ENCODE measurements at places on chromosomes 2 and 18. TPM values are rescaled to one million over a fixed set of nuclear protein-coding genes. Genes with fewer than 3 reads are reported as not detected.

- no peak for DNase-seq
Observed at GRCh38 chr2:179234658-179235240, 29.9 kb downstream of the SESTD1 start.

DNA sequence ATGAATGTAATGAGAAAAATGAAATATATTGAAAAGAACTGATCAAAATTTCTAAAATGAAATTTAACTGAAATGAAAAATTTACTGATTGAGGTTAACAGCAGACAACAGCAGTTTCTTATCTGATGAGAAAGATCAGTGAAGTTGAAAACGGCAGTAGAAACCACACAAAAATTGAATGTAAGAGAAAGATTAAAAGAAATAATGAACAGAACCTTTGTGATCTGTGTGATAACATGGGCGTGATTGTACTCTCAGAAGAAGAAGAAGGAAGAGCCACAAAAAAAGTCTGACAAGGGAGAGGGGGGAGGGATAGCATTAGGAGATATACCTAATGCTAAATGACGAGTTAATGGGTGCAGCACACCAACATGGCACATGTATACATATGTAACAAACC is 45.2 kb downstream of the FAM117B start:
- DNase-seq: no peak

The BCL2 gene
- 4.2 TPM for total RNA-seq

GRCh38 chr2:197097578-197098366 is 171.3 kb upstream of the PGAP1 start:
- peak; percentile 96 for DNase-seq

DNA sequence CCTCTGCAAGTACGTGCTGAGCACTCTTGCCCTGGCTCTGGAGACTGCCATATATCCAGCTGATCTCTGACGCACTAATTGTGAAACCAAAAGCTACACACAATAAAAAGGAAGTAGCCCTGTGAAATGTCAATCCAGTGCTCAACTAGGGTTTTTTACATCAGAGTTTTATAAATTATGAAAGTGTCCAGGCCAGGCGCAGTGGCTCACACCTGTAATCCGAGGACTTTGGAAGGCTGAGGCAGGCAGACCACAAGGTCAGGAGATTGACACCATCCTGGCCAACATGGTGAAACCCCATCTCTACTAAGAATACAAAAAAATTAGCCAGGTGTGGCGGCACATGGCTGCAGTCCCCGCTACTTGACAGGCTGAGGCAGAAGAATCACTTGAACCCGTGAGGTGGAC is 24.5 kb upstream of the PEX13 start:
- DNase-seq: no peak

GRCh38 chr2:2646433-2647051 is 315.5 kb upstream of the MYT1L start:
- no peak for DNase-seq

The GCG gene
- not detected for total RNA-seq

DNA sequence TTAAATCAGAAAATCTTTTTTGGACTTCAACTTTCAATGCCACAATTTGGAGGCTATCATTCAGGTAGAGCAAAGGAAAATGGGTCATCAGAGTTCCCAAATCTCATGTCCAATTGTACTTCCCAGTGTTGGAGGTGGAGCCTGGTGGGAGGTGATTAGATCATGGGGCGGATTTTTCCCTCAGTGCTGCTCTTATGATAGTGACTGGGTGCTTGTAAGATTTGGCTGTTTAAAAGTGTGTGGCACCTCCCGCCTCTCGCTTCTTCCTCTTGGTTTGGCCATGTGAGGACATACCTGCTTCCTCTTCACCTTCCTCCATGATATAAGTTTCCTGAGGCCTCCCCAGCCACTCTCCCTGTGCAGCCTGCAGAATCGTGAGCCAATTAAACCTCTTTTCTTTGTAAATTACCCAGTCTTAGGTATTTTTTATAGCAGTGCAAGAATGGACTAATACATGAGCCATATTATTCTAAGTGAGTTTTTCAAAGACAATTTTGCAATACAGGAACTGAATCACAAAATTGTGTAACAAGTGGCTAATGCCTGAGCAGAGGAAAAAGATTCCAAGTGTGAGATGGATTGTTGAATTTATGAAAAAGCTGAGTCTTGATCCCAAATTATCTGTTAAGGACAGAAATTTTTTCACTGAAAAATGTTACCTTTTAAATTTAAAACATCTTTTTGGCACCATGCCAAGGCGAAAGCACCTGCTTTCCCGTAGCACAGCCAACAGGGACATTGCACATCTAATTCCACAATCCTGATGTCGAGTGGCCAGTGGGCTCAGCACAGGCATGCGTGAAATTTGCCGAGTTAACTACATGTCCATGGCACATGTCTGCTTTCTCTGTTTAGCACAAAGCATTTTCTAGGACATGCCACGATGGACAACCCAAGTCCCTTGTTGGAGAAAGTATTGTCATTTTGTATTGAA is 150.9 kb downstream of the COL6A3 start:
- DNase-seq: peak; percentile 94

- no peak for DNase-seq
Observed at GRCh38 chr2:168939918-168940317, 38.8 kb downstream of the G6PC2 start.

DNA sequence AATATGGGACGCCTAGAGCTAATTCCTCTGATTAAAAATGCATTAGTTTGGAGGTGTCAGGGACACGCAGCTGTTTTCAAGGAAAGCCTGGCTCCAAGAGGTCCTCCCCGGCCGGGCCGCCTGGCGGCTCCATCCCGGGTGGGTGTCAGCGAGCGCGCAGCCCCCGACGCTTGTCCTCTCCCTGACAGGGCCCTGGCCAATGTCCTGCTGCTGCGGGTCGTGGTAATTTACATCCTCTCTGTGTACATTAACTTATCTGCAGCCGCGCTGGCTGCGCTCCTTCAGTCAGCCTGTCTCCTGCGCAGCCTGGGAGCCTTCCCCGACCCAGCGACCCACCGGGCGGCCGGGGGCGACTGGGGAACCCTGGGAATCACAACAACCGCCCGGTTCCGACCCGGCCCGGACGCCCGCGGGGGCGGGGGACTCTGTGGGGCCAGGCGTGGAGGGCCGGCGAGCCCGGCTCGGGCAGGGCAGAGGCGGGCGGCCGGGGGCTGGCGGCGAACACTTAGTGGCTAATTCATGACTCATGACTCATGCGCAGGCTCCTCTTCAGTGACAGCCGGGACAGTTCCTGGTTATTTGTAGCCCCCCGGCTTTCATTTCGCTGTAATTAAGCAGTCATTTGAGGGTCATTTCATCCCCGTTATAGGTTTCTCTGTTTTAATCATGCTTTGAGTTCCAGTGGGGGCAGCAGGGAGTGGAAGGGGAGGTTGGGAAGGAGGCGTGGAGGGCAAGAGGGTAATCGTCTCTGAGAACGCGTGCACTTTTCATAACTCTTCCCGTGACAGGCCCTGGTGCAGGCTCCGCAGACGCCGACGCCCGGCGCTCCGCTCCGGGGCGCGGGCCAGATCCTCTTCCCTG is 141.9 kb upstream of the CTAGE1 start:
- DNase-seq: peak; percentile 89

GRCh38 chr18:30455741-30456140 is 586.8 kb downstream of the DSC3 start:
- no peak for DNase-seq

DNA sequence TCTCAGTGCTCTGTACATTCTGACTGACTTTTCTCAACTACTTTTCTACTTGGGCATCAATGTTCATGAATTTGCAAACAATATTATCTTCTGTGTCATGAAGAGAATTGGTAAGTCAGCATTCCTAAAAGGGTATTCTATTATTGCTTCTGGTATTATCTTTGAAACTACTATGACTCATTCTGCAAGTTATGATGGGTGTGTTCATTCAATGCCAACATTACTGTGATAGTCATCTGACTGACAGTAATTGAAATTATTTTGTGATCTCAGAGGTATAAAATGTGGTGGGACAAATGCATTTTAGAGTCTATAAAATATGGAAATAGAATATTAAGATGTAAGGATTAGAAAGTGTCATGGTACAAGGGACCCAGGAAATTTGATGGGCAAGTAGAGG is 736.0 kb upstream of the CELF4 start:
- no peak for DNase-seq

DNA sequence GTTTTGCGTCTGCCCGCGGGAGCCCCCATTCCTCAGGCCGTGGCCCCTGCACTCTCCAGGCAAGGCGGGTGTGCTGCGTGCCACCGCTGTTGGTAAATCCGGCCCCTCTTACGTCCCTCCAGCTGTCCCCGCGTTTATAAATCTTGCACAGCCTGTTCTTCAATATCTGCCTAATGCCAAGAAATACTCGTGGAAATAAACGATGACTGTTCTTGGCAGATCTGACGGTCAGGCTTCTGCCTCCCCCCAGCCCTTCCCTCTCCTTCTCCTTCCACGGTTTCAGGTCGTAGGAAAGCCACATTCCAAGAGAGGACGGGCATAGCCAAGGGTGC is 20.5 kb downstream of the ODC1 start:
- DNase-seq: no peak

The KCNG2 gene
- total RNA-seq: not detected

DNA sequence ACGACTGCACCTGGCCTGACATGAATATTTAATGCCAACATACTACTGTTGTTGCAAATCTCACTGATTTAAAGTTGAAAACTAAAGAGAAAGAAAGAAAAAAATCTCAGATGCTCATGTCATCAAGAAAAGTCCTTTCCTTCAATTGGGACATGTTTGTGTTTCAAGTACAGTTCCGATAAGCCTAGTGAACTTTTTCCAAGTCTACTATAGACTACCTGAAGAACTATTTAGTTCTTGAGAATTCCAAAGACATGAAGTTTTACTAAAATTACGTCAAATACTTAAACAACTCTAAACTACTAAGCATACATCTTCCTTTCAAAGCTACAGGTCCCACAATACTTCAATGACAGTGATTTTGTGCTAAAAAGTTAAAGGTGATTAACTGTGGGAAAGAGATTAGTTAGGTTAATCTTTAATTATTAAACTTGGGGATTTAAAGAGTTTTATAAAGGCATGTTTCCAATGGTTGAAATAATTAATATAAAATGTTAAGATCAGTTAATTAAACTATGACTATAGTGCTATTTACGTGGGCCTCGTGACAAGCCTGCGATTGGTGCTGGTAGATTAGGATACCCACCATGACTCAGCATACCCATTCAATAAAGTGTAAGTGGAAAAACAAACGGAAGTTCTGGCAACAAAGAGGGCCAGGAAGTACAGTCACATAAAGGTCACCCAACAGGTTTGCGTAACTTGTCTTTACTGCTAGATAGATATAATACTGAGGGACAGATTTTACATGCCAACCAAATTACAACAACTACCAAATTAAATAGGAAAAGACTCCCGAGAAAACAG is 55.5 kb downstream of the SEPTIN10 start:
- DNase-seq: peak; percentile 89

- DNase-seq: no peak
Observed at GRCh38 chr2:13638181-13638580, 921.4 kb downstream of the TRIB2 start.

- DNase-seq: no peak
Observed at GRCh38 chr2:95021023-95021416, 4.5 kb upstream of the MAL start.

DNA sequence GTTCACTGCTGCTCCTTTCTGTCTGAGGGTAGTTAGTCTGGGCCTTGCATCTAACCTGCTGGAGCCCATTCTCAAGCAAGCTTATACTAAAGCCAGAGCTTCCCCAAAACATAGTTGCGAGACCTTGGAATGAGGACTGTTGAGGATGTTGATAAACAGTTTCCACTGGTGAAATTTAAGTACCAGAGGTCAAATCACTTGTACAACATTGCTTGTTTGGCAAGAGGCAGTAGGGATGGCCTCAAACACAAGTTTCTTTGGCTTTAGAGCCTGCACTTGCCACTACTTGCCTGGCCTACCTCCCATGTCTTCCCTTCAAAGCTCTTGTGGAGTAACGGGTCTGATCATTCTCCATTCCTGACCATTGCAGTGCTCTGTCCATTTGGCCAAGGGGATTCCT is 262.7 kb downstream of the FHOD3 start:
- no peak for DNase-seq

DNA sequence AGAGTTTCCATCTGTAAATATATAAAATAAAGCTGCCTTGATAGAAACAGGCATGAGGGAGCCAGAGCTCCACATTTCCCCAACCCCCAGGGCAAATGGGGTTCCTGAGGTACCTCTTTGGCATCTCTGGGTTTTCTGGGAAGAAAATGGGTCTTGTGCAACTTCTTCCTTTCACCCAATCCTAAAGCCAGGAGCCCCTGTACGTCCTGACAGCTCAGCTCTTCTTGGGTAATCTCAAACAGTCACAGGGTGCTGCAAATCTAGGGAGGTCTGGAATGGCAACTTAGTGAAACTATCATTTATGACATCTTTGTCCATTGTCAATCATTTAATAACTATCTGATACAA is 36.6 kb upstream of the STAT1 start:
- peak; percentile 83 for DNase-seq

The STARD6 gene
- total RNA-seq: not detected
